ENCODE measurements at places on chromosomes 3 and 15. TPM values are rescaled to one million over a fixed set of nuclear protein-coding genes. Genes with fewer than 3 reads are reported as not detected.
A peak's percentile ranks its signal among the peaks of the same experiment; 100 is the strongest.

The ASB7 gene
- 15.3 TPM for total RNA-seq

The GASK1A gene
- 8.2 TPM for total RNA-seq

The SLC51A gene
- total RNA-seq = 2.8 TPM

- no peaks in the 10 kb centered on the region for H3K27me3 ChIP-seq
- DNase-seq = no peak
- peaks cover 7% of the 10 kb centered on the region for H3K4me1 ChIP-seq
- no peaks in the 10 kb centered on the region for H3K36me3 ChIP-seq
- no peak overlapping the region for H3K4me3 ChIP-seq
These were observed 402.2 kb upstream of the PROK2 start for GRCh38 chr3:72187131-72187530.

DNA sequence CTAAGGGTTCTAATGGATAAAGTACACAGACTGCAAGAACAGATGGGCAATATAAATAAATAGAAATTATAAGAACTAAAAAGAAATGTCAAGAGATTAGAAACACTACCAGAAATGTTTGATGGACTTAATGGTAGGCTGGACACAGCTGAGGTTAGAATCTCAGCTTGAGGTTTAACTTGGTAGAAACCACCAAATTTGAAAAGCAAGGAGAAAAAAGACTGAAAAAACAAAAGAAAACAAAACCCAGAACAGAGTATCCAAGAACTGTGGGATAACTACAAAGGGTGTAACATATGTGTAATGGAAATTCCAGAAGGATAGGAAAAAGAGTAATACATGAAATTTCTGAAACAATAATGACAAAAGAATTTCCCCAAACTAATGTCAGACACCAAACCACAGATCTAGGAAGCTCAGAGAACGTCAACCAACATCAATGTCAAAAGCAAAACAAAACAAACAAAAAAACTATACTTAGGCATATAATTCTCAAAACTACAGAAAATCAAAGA is 35.0 kb downstream of the RFX7 start:
- H3K27ac ChIP-seq = no peak overlapping the region
- DNase-seq = no peak
- no peaks in the 10 kb centered on the region for H3K27me3 ChIP-seq
- peaks cover 5% of the 10 kb centered on the region for H3K4me1 ChIP-seq
- no peak overlapping the region for H3K4me3 ChIP-seq
- H3K36me3 ChIP-seq = peaks cover 16% of the 10 kb centered on the region

DNA sequence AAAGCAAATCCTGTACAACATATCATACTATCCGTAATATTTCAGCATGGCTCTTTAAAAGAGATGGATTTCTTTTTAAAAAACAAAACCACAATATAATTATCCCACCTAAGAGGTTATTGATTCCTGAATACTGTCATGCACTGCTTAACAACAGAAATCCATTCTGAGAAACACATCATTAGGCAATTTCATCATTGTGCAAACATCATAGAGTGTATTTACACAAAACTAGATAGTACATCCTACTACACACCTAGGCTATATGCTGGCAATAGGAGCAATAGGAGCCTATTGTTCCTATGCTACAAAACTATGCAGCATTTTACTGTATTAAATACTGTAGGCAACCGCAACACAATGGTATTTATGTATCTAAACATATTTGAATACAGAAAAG is 242.0 kb downstream of the NEK10 start:
- H3K4me3 ChIP-seq = no peak overlapping the region
- H3K27ac ChIP-seq = no peak overlapping the region
- no peaks in the 10 kb centered on the region for H3K4me1 ChIP-seq
- no peaks in the 10 kb centered on the region for H3K27me3 ChIP-seq
- no peaks in the 10 kb centered on the region for H3K36me3 ChIP-seq

DNA sequence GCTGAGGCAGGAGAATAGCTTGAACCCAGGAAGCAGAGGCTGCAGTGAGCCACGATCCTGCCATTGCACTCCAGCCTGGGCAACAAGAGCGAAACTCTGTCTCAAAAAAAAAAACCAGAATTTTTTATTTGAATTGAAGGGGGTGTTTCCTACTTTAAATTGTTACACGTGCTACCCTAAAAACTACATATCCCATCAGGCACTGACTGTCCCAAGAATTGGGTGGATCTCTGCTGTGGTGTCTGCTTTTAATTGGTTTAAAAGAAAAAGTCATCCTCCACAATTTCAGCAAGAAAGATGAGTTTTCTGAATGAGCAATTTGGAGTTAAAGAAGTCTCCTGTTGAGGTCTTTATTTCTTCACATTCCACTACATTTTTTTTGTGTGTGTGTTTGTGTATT is 2.1 kb downstream of the PDIA3 start:
- H3K4me1 ChIP-seq = no peaks in the 10 kb centered on the region
- no peak overlapping the region for H3K4me3 ChIP-seq
- no peak overlapping the region for H3K27ac ChIP-seq
- DNase-seq = peak; percentile 10

GRCh38 chr3:126523745-126524428 is at the start of gene CHST13:
TSS of gene CHST13 (plus strand) at chr3:126524155. CDS start at chr3:126524333, 178 bp downstream.
- H3K4me1 ChIP-seq = peaks cover 4% of the 10 kb centered on the region
- H3K4me3 ChIP-seq = no peak within 1 kb of the TSS
- peak; percentile 40 for DNase-seq

- DNase-seq = no peak
- H3K27ac ChIP-seq = no peak overlapping the region
- H3K4me1 ChIP-seq = peaks cover 4% of the 10 kb centered on the region
- H3K4me3 ChIP-seq = no peak overlapping the region
- no peaks in the 10 kb centered on the region for H3K27me3 ChIP-seq
- no peaks in the 10 kb centered on the region for H3K36me3 ChIP-seq
These were observed 97.2 kb upstream of the C3orf80 start for GRCh38 chr3:160128056-160128455.

DNA sequence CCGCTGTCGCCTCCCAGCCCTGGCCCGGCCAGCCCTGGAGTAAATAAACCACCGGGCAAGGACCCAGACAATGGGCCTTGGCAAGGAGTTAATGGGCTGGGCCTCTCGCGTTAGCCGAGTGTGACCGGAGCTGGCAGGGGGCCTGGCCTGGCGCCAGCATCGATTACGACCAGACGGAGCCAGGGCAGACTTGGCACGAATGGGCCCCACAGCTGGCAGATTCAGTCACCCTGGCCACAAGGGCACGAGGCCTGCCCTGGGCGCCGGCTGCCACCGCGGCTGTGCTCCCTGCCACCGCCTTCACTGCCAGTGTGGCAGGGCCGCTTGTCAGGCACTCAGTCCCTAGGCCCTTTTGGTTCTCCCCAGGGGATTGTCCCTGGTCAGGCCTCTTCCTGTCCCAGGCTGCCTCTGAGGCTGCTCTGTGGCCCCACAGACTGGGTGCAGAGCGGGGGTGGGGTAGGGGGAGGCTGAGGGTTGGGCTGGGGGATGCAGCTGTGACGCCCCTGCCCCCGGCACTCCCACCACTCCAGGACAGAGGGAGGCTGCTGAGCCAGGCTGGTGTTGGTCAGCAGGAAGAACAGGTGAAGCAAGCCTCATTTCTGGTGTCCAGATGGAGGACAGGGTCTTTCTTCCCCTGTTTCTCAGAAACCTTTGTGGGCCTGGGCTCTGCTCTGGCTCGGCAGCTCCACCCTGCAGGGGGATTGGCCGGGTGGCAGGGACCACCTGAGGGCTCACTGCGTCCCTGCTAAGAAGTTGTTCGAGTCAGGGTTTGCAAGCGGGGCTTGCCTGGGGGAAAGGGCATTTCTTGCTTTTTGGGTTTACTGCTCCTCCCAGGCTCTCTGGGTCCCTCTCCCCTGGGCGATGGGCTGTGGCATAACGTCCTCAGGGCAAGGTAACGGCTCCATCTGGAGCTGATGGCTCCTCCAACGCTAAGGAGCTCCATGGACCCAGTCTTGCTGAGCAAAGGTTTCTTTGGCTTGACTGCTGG is 30.5 kb upstream of the SRP14 start:
- no peaks in the 10 kb centered on the region for H3K36me3 ChIP-seq
- no peak overlapping the region for H3K4me3 ChIP-seq
- no peaks in the 10 kb centered on the region for H3K27me3 ChIP-seq
- H3K4me1 ChIP-seq = peaks cover 18% of the 10 kb centered on the region
- peak overlapping the region; percentile 82 for H3K27ac ChIP-seq
- peak; percentile 83 for DNase-seq

DNA sequence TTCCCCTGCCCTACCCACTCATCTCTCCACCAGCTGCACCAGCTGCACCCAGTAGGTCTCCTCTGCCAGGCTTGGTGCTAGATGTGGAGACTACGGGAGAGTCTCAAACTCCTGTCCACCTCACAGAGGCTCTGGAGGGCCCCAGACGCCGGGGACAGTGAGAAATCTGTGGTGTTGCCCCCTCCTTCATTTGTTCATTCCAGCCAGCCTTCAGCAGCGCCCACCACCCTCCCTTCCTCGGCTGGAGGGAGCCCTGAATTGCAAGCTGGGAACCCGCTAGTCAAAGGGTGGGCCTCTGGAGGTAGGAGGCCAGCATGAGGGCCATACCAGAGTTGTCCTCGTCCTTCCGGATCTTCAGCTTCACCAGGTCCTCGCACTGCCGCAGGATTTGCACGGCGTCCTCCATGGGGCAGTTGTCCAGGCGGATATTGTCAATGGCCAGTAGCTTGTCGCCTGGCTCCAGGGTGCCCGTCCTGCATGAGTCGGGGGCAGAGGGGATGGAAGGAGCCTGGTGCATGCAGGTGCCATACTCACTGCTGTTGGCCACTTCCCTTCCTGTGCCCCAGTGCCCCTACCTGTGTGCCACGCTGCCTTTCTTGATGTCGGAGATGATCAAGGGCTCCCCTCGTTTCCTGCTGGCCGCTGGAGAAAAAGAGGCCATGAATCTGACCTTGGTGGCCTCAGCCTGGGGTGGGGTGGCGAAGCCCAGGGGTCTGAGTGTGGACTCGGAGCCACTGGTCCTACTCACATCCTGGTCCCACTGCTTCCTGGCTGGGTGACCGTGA is 29.1 kb downstream of the GRIP2 start:
- H3K4me3 ChIP-seq = no peak overlapping the region
- no peak for DNase-seq
- no peaks in the 10 kb centered on the region for H3K36me3 ChIP-seq
- H3K27me3 ChIP-seq = no peaks in the 10 kb centered on the region

DNA sequence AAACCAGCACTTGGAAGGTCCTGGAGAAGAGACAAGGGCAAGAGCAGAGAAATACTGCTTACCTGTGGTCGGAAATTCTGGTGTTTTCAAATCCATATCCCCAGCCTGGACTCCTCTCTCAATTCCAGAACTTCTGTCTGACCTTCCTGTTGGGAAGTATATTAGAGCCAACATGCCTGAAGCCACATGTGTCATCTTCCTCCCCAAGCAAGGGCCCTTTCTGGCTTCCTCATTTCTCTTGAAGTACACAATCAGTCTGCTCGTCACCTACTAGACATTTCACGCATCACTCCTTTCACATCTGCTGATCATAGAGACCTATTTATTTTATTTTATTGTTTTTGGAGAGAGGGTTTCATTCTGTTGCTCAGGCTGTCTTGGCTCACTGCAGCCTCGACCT is 8.4 kb downstream of the PARP14 start:
- H3K27me3 ChIP-seq = no peaks in the 10 kb centered on the region
- H3K27ac ChIP-seq = no peak overlapping the region
- no peak overlapping the region for H3K4me3 ChIP-seq
- no peaks in the 10 kb centered on the region for H3K4me1 ChIP-seq
- H3K36me3 ChIP-seq = peaks cover 8% of the 10 kb centered on the region

DNA sequence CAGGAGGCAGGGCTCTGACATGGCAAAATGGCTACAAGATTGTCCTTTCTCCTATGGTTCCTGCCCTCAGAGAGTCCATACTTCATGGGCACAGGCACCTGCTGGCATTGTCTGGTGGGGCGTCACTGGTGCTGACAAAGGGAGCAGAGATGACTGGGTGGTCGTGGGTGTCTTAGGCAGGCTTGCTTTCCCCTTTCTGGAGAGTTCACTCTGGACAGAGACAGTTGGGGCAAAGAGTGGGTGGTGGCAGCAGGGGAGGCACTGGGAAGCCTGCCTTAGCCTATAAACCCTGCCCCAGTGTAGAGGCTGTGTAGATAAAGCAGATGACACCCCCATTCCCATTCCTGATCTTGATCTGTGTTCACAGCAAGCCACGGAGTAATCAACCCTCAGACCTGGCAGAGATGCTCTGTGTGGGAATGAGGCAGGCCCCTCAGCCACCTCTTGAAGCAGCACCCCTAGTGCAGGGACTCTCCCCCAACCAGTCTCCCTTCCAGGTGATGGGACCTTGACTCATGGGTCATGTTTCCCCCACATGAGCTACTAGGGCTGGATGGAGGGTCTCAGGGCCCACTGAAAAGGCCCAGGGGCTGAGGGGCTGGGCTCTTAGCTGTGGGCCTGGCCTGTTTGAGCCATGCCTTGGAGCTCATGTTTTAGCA is 20.7 kb upstream of the DOCK3 start:
- peaks cover 5% of the 10 kb centered on the region for H3K4me1 ChIP-seq
- no peak overlapping the region for H3K27ac ChIP-seq
- DNase-seq = no peak

DNA sequence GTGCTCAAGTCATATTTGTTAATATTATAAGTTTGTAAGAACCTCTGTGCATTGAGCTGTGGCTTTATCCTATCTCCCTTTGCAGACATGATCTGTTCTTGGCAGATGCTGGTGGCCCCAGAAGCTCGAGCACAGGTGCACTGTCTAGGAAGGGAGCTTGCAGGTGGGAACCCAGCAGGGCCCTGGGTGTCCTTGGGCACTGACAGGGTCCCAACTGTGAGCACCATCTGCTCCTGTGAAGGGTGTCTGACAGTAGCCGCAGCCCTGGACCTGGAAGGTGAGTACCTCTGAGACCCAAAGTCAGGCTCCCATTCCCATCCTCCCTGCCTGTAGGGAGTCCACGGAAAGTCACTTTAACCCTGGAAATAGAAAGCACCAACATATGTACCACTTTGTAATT is 2.4 kb upstream of the REC114 start:
- H3K4me1 ChIP-seq = no peaks in the 10 kb centered on the region
- H3K36me3 ChIP-seq = no peaks in the 10 kb centered on the region
- no peak overlapping the region for H3K4me3 ChIP-seq
- no peak for DNase-seq

- H3K27me3 ChIP-seq = no peaks in the 10 kb centered on the region
- H3K4me1 ChIP-seq = peaks cover 14% of the 10 kb centered on the region
- H3K4me3 ChIP-seq = no peak overlapping the region
- peak; percentile 93 for DNase-seq
- no peak overlapping the region for H3K27ac ChIP-seq
- H3K36me3 ChIP-seq = no peaks in the 10 kb centered on the region
These were observed 14.0 kb upstream of the LARP6 start for GRCh38 chr15:70867911-70868467.

- H3K36me3 ChIP-seq = no peaks in the 10 kb centered on the region
- no peak overlapping the region for H3K4me3 ChIP-seq
- H3K27me3 ChIP-seq = no peaks in the 10 kb centered on the region
- no peak for DNase-seq
- H3K27ac ChIP-seq = peak overlapping the region; percentile 29
These were observed 30.1 kb downstream of the POPDC2 start for GRCh38 chr3:119630128-119630879.

DNA sequence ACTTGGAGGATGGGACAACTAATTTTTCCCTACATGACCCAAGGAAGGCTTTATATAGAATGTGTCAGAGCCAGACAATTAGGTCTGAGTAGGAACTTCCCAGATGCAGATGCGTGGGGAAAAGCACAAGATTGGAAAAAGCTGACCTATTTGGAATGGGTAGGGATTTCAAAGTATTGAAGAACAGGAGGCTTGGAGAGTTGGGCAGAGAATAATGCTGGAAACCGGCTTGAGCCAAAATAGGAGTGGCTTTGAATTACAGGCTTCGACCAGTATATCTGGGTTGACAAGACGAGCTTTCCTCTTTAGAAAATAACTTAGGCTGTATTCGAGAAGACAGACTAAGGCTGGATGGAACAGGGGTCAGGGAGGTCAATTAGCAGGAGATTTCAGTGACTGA is 181.1 kb downstream of the GBE1 start:
- H3K27ac ChIP-seq = no peak overlapping the region
- no peak overlapping the region for H3K4me3 ChIP-seq
- no peaks in the 10 kb centered on the region for H3K27me3 ChIP-seq
- H3K36me3 ChIP-seq = peaks cover 5% of the 10 kb centered on the region
- no peaks in the 10 kb centered on the region for H3K4me1 ChIP-seq
- DNase-seq = no peak

All from lung (tissue), 17 donors.